DMS 273 treated with DMSO at 0.1 percent for 48 hours (cell line): ENCODE measurements at places on chromosomes 2 and 18.

- peak; percentile 24 for DNase-seq
Measured at GRCh38 chr2:147910990-147911473, 66.2 kb downstream of the ACVR2A start.

GRCh38 chr2:200613692-200614091, 27.9 kb downstream of the AOX1 start:
- no peak for DNase-seq

GRCh38 chr2:167787021-167787420, 460.4 kb downstream of the STK39 start:
- DNase-seq: no peak

DNA sequence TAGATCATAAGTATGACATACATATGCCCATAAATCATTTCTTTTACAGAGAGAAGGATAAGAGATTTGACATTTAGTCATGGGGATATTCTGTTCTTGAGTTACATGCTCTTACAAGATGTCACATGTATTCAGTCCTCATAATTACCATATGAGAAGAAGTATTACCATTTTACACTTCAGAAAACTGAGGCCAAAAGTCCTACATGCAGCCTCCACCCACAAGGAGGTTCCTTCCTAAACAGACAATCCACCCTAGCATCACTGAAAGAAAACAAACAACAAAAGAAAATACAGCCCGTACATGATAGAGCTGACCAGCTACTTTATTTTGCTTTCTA, 335.1 kb downstream of the SETBP1 start:
- DNase-seq: no peak

DNA sequence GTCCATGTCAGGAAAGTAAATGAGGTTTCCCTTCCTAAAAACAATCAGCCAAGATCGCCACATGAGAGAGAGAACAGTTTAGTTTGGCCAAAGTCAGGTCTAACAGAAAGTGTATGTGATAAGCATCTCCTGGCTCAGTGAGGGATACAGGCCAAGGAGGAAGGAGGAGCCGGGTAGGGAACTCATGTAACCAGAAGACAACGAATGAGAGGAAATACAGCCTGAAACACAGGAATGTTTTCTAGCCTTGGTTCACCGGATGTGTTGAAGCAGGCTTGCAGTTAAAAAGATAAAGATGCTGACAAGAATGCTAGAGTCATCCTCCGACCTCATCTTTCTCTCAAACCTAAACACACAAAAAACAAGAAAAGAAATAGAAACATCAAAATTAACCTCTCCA, 283.9 kb upstream of the SIX2 start:
- DNase-seq: no peak

- DNase-seq: no peak
Measured at GRCh38 chr2:222257645-222258044, 41.2 kb downstream of the PAX3 start.
